Germinal center (tissue), 1 donor: ENCODE measurements at places on chromosomes 3 and 15.

DNA sequence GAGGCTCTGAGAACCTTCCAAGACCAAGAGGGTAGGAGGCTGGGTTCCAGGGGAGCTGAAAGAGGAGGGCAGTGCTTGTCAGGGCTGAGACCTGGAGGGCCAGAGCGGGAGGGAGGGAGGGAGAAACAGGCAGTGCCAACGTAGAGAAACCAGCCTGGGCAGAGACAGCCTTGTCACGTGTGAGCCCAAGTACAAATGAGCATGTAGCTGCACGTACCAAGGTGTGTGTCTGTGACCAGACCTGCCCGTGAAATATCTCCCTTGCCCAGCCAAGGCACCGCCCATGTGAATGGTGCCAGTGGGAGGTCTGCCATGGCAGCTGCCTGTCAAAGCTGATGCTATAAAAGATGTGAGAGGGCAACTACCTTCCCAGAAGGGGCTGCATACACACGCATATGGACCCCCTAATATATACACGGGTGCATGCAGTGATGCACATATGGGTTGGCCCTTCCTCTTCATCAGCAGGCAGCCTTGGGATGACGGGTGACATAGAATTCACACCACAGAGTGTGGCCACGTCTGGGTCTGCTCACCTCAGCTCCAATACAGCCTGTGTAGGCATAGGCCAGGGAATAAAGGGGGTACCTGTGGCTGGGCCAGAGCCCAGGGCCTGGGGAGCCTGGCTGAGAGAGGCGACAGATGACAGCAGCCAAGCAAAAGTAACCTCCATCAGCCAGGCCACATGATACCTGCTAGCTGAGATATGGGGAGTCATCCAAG is 7.8 kb upstream of the CTDSPL start:
- DNase-seq = no peak

- DNase-seq = no peak
Measured at GRCh38 chr3:188220097-188220788, 66.3 kb downstream of the LPP start.

GRCh38 chr3:15420871-15421270 is 6.5 kb downstream of the METTL6 start:
- no peak for DNase-seq

GRCh38 chr3:189827108-189827507 is 195.9 kb downstream of the TP63 start:
- no peak for DNase-seq

DNA sequence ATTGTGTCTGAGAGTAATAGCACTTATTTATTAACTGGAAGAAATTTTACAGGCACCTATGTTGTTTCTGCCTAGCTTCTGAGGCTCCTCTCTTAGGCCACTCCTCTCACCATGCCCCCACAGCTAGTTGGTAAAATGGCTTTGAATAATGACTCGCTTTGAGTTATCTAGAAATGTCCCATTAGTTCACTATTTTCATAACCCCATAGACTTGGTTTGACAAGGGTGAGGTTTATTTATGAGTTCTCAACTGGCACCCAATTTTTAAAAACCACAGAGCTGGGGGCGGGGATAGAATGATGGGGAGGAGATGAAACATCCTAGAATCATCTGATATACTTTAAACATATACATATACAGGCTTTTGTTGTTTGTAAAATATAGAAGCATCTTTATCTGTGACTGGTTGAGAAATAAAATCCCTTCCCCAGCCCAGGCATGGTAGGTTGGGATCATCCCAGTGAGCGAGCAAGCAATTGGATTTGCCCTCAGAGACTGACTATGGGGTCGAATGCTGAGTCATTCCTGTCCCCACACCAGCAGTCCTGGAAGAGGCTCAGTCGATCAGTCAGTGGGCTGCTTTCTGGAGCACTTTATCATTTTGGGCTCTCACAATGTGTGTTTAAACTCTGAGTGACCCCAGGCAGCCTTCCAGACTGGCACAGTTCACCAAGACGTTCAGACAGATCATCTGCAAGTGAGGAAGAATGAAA is 60.2 kb upstream of the TSEN2 start:
- DNase-seq = no peak

- DNase-seq = no peak
Measured at GRCh38 chr3:12956316-12956660, 114.9 kb upstream of the RPL32 start.

DNA sequence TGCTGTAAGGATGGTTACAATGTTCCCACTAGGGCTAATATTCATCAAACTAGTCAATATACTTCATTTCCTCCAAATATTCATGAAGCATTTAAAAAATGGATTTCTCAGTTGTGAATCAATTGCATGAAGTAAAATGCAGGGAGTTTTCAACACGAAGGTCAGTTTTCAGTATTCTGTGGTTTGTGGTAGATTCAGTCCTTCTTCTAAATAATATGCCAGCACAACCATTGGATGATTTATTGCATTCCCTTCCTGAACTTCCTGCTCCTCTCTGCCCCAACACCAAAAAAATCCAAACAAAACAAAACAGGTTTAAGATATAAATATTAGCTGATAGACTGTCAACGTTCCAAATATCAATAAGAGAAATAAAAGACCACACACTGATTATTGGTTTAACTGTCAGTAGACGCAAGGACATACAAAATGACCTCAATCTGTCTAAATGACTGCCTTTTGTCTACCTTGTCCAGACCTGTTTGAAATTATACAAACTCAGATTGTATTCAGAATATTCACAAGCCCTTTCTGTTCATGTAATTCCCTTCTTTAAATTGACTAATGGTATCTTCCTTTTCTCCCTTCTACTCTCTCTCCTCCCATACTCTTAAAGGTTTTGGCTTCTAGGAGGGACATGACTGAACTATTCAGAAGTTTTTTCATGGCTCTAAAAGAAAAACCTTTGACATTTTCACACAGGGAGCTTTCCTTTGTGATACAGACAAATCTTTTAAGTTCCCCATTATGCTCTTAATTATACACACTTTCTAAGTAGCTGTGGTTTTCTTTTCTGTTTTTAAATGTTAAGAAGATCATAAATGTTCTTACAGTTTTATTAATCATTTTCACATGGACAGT is 92.6 kb upstream of the STT3B start:
- no peak for DNase-seq

DNA sequence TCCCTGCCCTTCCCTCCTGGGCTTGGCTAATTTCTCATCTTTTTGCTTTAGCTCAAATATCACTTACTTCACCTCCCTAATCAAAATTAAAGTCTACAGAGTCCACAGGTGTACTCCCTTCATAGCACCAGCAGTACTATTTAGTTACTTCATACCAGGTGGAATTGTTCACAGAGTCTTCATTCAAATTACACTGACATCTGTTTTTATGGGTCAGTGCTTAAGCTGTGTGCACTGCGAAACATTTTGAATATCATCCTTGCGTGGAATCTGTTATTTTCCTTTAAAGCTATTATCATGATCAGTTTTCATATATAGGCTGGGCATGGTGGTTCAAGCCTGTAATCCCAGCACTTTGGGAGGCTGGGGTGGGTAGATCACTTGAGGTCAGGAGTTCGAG is 2.7 kb upstream of the SERF2 start:
- DNase-seq = peak; percentile 76

GRCh38 chr3:161409858-161410257 is 38.5 kb upstream of the SPTSSB start:
- no peak for DNase-seq

DNA sequence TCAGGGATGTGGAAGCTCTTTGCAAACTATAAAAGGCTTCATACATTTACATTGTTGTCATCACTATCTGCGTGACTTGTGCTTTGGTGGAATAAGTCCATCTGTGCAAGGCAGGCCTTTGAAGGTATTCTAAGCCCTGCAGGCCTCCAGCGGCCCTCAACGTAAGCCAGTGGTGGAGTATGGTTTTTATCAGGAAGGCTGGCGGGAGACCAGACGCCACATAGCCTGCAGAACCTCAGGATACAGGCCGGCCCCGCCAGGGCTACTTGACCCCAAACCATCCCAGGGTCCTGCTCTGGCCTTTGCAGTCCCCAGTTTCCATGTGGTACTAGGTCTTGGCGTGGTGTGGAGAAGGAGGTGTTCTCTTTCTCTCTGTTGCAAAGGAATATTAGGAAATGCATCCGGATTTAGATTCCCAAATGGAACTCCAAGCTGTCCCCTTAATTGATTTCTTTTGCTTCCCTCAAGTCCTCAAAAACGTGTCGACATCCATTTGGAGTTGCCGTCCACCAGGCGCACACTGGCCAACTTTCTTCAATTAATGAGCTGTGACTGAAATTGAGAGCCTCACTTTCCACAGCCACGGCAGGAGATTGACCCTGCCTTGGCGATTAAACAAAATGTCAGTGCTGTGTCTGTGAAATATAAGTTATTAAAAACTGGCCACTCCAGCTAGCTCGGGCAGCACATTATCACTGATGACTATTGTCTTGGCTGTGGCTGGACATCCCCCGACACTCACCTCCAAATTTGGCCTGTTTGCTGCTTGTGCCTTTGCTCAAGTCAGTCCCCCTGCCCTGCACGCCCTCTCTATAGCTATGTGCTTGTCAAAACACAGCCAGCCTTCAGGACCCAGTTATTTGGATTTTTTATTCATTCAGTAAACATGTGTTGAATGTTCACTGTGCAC is 239.8 kb upstream of the TLE3 start:
- DNase-seq = no peak

- DNase-seq = no peak
Measured at GRCh38 chr15:57606048-57606447, 14.3 kb downstream of the MYZAP start.

GRCh38 chr15:60371175-60372051 is 26.4 kb downstream of the ANXA2 start:
- DNase-seq = no peak

- peak; percentile 56 for DNase-seq
Measured at GRCh38 chr3:187130346-187131066, 8.8 kb downstream of the RPL39L start.

DNA sequence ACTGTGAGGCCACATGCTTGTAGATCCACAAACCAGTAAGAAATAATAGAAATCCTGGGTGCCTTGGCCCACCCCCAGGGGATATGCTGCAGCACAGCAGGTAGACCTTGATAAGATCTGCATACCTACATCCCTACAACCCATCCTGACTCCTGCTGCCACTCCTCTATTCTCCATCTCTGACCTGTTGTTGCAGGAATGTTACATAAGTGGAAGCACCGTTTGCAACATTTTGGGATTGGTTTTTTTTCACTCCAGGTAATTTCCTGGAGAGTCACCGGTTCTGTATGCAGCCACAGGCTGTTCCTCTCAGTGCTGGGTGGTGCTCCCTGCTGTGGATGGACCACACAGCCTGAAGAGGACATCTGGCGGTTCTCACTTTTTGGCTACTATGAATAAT is 16.1 kb upstream of the CSPG5 start:
- no peak for DNase-seq

DNA sequence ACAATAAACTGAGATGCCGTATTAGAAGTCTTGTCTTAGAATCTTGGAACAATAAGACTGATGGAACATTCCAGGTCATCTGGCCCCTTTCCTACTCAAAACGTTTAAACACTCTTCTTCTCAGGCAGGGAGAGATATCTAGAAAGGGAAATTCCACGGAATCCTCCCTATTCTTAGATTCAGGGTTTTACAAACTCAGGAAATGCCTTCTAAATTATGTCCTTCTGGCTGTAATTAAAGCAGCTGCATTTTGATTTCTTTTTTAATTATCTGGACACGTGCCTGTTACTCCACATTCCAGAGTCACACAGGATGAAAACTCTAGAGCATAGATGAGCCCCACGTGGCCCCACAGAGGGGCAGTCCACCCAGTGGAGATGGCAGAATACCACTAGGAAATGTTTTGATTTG is 41.5 kb upstream of the MTMR10 start:
- DNase-seq = no peak

- DNase-seq = no peak
Measured at GRCh38 chr15:36756707-36757106, 177.3 kb downstream of the CDIN1 start.

DNA sequence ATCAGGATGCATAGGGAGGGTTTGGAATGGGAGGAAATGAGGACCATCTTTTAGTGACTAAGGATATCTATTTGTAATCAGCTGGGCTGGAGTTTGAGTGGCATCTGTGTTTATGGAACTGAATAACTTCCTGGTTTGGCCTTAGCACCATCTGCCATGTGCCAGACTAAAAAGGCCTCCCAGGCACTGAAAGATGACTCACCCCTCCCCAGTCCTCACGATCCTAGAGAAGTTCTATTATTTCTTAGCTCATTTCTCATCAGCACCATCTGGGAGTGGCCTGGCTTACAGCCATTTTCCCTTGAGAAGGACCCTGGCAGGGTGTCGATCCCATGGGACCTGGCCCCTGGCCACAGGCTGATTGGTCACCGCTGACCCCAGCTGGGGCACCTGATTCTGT is 23.9 kb upstream of the CTXND1 start:
- DNase-seq = no peak

- no peak for DNase-seq
Measured at GRCh38 chr3:36248374-36248773, 131.9 kb upstream of the STAC start.

GRCh38 chr3:190618330-190619030 is 104.6 kb downstream of the IL1RAP start:
- DNase-seq = no peak

DNA sequence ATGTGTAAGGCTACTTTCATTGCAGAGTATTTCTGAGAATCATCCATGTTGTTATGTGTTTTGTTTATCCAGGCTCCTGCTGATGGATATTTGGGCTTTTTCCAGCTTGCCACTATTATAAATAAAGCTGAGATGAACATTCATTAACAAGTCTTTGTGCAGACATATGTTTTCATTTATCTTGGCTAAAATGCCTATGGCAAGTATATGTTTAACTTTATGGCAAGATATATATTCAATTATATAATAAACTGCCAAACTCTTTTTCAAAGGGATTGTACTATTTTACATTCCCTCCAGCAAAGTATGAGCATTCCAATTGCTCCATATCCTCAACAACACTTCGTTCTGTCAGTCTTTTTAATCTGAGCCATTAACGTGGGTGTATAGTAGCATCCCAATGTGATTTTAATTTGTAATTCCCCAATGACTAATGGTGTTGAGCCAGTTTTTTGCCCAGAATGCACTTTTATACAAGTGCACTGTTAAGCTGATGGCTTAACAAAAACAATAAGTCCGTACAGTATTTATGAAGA is 452.4 kb downstream of the SHQ1 start:
- no peak for DNase-seq

- no peak for DNase-seq
Measured at GRCh38 chr3:124113485-124113884, 121.6 kb upstream of the ROPN1 start.

DNA sequence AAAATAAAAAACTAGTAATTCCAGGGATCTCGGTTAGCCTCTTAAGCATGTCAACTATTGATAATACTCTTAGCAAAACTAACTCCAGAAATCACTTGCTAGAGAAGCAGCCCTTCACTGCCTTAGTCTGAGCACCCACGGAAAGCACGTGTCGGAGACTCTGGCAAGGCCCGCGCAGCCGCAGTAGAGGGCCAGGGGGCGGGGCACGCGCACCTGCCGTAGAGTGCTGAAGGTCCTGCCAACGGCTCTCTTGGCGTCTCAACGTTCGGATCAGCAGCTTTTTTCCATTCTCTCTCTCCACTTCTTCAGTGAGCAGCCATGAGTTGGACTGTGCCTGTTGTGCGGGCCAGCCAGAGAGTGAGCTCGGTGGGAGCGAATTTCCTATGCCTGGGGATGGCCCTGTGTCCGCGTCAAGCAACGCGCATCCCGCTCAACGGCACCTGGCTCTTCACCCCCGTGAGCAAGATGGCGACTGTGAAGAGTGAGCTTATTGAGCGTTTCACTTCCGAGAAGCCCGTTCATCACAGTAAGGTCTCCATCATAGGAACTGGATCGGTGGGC is at the start of gene LDHAL6B:
LDHAL6B (plus strand) TSS at position 221 of the 561 bp plus-strand sequence; CDS start at position 319, 98 bp downstream.
- no peak for DNase-seq

GRCh38 chr3:179510496-179510895 is 52.2 kb upstream of the ACTL6A start:
- DNase-seq = no peak
